Spinal cord (tissue), 10 donors: ENCODE measurements at places on chromosomes 16 and 17.
A peak's percentile ranks its signal among the peaks of the same experiment; 100 is the strongest.

DNA sequence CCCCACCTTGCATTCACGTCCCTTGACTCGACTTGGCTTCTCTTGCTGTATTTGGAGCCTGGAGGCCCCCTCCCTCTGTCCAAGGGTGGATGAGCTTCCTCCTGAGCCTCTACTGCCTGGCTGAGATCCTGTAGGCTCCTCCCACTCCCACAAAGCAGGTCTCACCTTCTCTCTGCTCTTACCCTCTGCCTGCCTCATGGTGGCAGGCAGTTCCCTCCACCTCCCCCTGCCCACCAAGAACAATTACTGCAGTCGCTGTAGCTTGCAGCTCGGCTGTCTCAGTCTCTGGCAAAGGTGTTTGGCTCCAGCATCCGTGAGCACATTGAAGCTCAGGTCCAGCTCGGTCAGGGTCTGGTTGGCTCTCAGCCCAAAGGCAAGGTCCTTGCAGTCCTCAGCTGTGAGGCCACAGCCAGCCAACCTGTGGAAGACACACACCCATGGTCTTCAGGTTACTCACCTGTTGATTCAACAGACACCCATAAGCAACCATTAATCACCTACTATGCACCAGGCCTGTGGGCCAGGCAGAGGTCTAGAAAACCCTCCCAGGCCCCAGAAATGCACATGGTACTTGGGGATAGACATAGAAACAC, 42.6 kb downstream of the NLRP1 start:
- peaks cover 10% of the 10 kb centered on the region for H3K4me1 ChIP-seq
- H3K27ac ChIP-seq = no peak overlapping the region
- H3K27me3 ChIP-seq = no peaks in the 10 kb centered on the region
- H3K36me3 ChIP-seq = peaks cover 2% of the 10 kb centered on the region
- no peak overlapping the region for H3K4me3 ChIP-seq
- DNase-seq = no peak

DNA sequence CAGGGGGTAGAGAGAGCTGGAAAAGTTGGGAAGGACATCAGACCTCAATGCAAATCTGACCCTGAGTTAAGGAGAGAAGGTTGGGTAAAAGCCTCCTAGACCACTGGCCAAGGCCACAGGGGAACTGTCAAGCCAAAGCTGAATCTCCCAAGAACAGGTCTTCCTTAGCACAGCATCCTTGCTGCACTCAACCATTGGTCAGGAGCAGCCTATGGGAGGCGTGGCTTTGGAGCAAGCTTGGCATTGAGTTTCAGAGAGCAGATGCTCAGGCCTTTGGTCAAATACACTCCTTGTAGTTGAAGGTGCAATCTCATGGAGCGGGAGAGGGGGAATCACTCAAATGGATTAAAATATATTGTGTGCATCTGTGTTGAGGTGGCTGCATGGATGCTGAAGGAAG, 21.8 kb downstream of the SOX9 start:
- H3K36me3 ChIP-seq = no peaks in the 10 kb centered on the region
- H3K4me3 ChIP-seq = no peak overlapping the region
- no peak overlapping the region for H3K27ac ChIP-seq
- H3K27me3 ChIP-seq = no peaks in the 10 kb centered on the region
- H3K4me1 ChIP-seq = no peaks in the 10 kb centered on the region

DNA sequence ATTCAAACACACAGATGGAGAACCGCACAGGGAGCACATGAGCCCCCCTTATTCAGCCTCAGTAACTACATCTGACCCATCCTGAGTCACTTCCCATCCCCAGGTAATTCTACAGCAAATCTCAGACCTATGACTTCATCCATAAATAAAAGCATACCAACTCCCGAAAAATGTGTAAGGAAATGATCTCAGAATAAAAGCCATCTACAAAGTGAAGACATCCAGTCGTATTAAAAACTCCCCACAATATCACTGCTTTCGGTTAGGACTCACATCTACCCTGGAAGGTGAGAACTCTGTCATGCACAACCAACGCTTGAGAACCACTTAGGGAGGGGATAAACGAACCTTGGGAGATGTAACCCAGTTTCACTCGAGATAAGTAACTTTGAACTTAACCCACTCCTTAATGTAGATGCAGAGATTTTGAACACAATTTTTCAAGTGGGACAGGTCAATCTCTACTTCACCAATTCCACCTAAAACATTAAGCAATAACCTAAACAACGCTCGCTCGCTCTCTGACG, 1.3 kb downstream of the USP36 start:
- H3K36me3 ChIP-seq = peaks cover 40% of the 10 kb centered on the region
- no peaks in the 10 kb centered on the region for H3K27me3 ChIP-seq
- H3K27ac ChIP-seq = peak overlapping the region; percentile 84
- peaks cover 19% of the 10 kb centered on the region for H3K4me1 ChIP-seq
- no peak for DNase-seq
- H3K4me3 ChIP-seq = peak overlapping the region; percentile 85

- DNase-seq = no peak
- peaks cover 71% of the 10 kb centered on the region for H3K36me3 ChIP-seq
- H3K4me1 ChIP-seq = peaks cover 5% of the 10 kb centered on the region
- H3K27me3 ChIP-seq = no peaks in the 10 kb centered on the region
Observed at GRCh38 chr17:47808036-47808829, 13.4 kb downstream of the OSBPL7 start.

DNA sequence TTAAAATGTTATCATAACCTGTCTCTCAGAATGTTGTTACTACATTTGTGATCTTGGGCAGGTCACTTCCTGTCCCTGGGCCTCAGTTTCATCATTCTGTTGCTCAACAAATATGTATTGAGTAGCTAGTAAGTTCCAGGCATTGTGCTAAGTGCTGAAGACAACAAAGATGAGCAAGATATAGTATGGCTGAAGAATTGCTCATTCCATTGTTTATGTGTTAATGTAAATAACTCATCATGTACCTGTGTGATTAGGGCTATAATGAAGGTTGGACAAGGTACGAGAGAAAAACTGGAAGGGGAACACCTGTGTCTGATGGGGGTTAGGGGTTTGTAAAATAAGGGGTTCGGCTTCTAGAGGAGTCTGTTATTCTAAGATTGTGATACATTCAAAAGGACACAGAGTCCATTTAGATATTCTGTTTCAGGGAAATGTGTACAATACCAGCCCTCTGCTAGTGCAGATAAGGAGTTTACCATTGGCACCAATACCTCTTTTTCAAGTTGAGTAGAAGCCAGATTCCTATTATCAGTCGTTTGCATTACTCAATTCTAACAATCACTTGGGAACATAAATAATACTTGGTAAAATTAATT, 20.0 kb downstream of the TUBG1 start:
- H3K27ac ChIP-seq = no peak overlapping the region
- no peak for DNase-seq
- no peaks in the 10 kb centered on the region for H3K4me1 ChIP-seq
- H3K36me3 ChIP-seq = no peaks in the 10 kb centered on the region
- no peaks in the 10 kb centered on the region for H3K27me3 ChIP-seq

DNA sequence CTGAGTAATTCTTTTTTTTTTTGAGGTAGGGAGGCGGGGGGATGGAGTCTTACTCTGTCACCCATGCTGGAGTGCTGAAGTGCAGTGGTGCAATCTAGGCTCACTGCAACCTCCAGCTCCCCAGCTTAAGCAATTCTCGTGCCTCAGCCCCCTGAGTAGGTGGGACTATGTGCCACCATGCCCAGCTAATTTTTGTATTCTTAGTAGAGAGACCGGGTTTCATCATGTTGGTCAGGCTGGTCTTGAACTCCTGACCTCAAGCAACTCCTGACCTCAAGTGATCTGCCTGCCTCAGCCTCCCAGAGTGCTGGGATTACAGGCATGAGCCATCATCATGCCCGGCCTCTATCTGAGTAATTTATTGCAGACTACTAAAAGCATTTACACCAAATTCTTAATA, 19.4 kb downstream of the KPNB1 start:
- H3K36me3 ChIP-seq = peaks cover 66% of the 10 kb centered on the region
- DNase-seq = no peak
- H3K4me3 ChIP-seq = no peak overlapping the region
- H3K27ac ChIP-seq = no peak overlapping the region
